ENCODE measurements at places on chromosomes 6 and 20. TPM values are rescaled to one million over a fixed set of nuclear protein-coding genes. Genes with fewer than 3 reads are reported as not detected.

Gene WFDC5
- not detected for total RNA-seq

Gene SAPCD1
- 10.5 TPM for total RNA-seq

Gene HLA-DOB
- total RNA-seq: 0.91 TPM

Gene PGC
- not detected for total RNA-seq

Gene GINS1
- total RNA-seq: 25.5 TPM

Gene CYP39A1
- total RNA-seq: not detected

Gene SLC4A11
- total RNA-seq: 0.72 TPM

Gene HRH3
- not detected for total RNA-seq

Gene EXOC2
- total RNA-seq: 24.9 TPM

Gene SKIC2
- 101 TPM for total RNA-seq

Gene RRAGD
- 11.3 TPM for total RNA-seq

Gene SNAI1
- total RNA-seq: not detected

DNA sequence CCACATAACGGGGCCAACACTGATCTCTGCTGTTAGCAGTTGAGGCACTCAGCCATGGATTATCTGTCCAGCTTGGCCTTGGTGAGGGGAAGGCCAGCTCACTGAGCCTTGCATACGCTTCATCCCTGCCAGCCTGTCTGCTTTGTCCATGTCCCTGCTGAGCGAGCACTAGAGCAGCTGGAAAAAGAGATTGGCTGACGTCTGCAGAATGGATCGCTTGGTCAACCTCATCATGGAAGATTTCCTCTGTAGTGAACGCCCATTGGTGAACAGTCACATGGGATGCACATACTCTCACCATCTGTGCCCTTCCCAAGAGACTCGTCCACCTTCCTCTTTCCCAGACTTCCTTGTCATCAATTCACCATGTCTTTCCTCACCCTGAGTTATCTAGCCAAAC, 26.9 kb downstream of the MUC22 start:
- DNase-seq: no peak

- peak; percentile 71 for DNase-seq
Measured at GRCh38 chr20:33915726-33916331, 77.9 kb upstream of the RALY start.

GRCh38 chr6:157741948-157742556, 81.0 kb upstream of the SNX9 start:
- no peak for DNase-seq

GRCh38 chr20:750801-751200, 17.5 kb downstream of the SLC52A3 start:
- DNase-seq: no peak

- no peak for DNase-seq
Measured at GRCh38 chr20:38007526-38007925, 25.7 kb downstream of the TTI1 start.

DNA sequence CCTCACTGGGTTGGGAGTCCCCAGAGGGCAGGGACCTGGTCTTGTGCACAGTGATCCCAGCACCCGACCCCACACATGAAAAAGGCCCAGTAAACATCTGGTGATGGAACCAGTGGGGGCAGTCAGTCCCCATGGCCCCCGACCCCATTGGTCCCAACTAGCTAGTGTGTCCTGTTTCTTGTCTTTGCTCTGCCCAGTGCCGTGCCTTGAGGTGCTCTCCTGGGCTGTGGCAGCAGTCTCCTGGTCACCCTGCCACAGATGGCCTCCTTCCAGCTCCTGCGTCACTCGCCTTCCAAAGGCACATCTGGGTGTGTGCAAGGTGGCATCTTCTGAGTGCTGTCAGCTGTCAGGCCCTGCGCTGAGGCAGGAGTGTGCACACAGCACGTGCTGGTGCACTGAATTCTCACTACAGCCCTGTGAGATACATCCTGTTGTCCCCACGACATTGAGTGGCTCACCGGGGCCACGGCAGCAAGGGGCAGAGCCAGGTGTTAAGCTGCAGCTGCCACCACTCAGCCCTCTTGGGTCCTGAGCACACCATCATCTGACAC, 3.9 kb downstream of the NPEPL1 start:
- peak; percentile 1 for DNase-seq

- DNase-seq: no peak
Measured at GRCh38 chr20:1505361-1505760, 14.1 kb upstream of the SIRPB2 start.

DNA sequence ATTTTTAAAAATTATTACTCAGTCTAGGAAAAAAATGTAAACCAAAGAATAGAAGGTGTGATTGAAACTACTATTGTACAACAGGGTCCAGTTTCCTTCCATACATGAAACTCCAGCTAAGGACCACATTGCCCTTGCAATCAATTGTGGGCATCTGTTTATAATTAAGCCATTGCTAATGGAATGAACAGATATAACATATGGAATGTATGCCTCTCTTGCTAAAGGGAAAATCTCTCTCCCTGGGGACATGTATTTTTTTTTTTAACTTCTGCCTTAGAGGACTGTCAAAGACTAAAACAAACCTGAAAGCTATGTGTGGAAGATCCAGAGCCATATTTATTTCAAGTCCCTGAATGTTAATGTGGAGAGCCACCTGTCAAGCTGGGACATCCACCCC, 336.8 kb upstream of the MANEA start:
- DNase-seq: no peak

- DNase-seq: no peak
Measured at GRCh38 chr20:10777710-10778109, 103.9 kb upstream of the JAG1 start.

GRCh38 chr6:138500867-138501446, 1.7 kb upstream of the NHSL1 start:
- no peak for DNase-seq

GRCh38 chr20:50259705-50260478, 69.3 kb downstream of the CEBPB start:
- no peak for DNase-seq

GRCh38 chr6:3540253-3540820, 83.5 kb upstream of the SLC22A23 start:
- DNase-seq: no peak

DNA sequence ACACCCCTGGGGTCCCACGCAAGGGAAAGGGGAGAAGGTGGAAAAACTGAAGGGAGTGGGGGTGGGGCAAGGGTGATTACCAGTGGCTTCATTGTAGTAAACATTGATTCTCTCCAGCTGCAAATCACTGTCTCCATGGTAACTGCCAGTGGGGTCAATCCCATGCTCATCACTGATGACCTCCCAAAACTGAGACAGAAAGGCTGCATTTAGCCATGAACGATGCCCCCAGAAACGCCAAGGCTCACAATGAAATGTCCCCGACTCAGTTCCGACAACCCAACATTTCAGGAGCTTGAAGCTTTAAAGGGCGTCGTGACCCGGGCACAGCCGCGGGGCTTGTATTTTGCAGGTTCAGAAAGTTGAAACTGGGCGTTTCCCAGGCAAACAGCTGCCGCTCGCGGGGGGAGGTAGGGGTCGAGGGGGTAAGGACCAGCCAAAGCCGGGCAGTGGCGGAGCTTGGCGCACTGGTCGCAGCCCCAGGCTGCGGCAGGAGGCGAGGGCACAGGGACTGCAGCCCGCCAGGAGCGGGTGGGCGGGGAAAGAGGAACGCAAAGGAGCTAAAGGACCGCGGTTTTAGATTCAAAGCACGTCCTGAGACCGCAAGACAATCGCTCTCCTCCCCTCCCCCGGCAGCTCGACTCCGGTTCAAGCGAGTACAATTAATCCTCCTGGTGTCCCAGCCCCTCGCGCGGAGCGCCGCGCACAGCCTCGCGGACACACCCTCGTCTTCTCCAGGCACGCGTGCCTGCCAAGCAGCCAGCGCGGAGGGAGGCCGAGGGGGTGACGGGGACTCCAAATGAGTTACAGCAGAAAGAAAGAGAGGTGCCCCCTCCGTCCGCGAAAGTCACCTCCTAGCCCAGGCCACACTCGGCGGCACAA, 731 bp downstream of the TUBB2B start:
- DNase-seq: no peak

DNA sequence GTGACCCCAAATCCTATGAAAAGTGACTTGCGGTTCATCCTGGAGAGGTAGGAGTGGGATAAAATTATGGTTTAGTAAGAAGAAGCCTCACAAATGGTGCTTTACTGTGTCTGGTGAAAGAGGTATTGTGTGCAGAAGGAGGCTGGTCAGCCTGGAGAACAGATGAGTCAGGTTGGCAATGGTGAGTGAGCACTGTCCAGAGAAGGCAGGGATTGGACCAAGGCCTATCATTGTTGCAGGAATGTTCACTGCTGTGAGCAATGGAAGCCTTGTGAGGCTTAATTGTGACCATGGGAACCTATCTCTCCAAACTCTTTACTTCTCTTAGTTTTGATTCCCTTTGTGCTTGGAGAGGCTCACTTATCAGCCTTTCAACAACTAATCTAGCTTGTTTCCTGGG, 89.0 kb upstream of the KCNK16 start:
- DNase-seq: no peak

DNA sequence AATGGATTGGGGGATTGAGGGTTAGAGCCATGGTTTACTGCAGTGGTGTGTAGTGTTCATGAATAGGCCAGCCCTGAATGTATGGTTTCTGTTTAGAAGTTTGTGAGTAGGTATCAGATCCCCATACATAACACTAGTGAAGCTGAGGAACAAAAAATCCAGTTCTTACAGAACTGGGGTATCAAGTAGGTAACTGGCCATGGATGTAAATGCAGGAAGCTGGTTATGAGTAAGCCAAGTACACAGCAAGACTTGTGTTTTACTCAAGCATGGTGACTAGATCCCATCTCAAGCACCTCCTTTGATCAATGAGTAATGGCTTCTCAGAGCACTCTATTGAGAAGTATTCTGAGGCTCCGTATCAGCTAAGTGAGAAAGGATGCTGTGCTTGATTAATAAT, 613.7 kb upstream of the FLRT3 start:
- DNase-seq: no peak

- DNase-seq: no peak
Measured at GRCh38 chr6:136324686-136325380, 35.2 kb upstream of the BCLAF1 start.

GRCh38 chr20:1317545-1318255, 11.2 kb downstream of the SDCBP2 start:
- no peak for DNase-seq

GRCh38 chr6:57135885-57136284, 36.2 kb upstream of the BAG2 start:
- no peak for DNase-seq

GRCh38 chr6:111297776-111298175, 185.2 kb downstream of the REV3L start:
- no peak for DNase-seq

Data from activated naive CD4-positive, alpha-beta T cell treated with anti-CD3 and anti-CD28 coated beads for 36 hours (primary cell).